Hypothalamus (tissue), 51 donors: ENCODE measurements at places on chromosomes 13 and 19.

DNA sequence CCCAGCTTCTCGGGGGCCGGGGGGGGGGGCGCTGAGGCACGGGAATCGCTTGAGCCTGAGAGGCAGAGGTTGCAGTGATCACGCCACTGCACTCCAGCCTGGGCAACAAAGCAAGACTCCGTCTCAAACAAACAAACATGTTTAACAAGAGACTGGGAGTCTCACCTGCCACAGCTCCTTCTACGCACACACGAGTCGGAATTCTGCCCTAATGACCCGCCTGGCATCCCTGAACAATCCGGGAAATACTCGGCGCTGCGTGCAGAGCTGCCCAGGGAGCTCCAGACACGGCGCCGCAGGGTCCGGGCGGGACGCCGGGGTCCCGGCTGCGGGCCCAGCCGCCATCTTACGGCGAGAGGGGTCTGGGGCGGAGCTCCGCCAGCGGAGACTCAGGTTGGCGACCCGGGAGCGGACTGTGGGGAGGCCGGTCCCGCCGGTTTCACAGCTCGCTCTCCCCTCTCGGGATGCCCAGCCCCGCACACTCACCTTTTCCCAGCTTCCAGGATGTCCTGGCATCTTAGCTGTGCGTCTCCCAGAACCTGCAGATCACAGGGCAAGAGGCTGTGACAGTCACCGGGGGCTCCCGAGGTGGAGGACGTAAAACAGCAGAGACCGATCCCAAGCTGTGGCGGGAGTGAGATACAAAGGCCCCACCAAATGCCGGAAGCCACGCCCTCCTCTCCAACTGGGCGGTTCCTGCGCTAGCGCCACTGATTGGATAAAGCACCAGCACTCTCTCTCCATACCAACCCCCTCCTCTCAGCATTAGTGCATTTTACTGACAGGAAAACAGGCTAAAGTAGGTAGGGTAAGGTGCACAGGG lies 23.6 kb upstream of the ZNF724 start:
- DNase-seq, result peak; percentile 80

DNA sequence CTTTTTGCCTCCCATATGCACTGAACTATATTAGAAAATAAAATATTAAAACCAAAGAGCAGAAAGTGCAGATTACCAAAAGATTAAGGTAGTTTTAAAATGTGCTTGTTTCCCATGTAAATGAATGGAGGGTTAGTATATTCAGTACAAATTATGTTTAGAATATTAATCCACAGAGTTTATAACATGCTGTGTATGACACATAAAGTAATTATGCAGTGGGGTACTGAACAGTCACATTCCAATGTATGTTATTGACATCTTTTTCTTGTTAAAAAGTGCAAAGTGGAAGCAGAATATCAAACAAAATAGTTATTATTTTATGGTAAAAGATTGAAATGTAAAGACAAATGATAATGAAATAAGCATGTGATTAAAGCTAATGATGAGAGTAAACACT lies 79.3 kb downstream of the GPC6 start:
- DNase-seq, result no peak

DNA sequence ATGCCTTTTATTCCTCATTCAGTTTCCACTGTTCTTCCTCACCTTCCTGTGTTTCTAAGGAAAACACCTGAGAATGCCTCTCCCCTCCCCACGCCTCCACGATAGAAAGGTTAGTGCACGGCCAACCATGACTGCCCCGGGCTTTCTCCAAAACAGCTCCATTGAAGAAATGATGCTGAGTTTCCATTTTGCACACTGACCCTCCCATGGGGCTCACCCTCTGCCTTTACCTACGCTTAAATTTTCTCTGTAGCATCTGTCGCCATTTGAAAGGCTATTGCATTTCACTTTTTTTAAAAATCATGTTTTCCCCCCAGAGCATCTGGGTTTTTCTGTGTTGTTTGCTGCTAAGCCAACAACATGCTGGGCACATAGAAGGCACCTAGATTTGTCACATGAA lies 48.2 kb downstream of the ABCC4 start:
- no peak for DNase-seq

DNA sequence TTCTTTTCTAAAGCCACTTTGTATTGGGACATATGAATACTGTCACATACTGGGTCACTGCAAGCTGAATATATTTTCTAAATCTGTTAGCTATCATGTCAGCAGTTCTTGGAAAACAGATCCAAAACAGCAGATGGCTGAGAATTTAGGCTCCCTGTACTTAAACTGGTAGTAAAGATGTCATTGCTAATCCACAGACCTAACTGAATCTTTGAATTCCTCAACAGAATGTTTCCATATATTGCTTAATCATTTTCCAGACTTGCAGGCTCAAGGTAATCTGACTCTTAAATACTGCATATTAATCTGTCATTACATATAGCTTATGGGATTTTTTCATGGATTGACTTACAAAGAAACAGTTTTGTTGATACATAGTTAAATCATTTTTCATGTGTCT lies 639.0 kb upstream of the KLHL1 start:
- no peak for DNase-seq

- DNase-seq, result no peak
Measured at GRCh38 chr19:31330761-31331160, 18.5 kb downstream of the TSHZ3 start.

DNA sequence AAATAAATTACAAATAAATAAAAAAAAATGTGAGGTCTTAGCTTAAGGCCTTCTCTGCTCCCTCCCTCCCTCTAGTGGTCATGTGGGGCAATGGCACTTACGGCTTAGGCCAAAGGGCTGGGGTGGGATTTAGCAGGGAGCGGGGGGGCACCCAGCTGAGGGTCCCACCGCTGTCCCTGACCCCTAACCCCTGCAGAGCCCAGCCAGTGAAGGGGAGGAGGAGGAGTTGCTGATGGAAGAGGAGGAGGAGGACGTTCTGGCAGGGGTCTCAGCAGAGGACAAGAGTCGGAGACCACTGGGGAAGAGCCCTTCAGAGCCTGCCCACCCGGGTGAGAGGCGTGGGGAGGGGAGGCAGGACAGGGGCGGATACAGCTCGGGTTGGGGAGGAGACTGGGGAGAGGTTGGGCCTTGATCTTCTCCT lies 9.3 kb downstream of the MPND start:
- peak; percentile 21 for DNase-seq

- DNase-seq, result no peak
Measured at GRCh38 chr19:36246006-36246481, 31.1 kb downstream of the ZNF146 start.

DNA sequence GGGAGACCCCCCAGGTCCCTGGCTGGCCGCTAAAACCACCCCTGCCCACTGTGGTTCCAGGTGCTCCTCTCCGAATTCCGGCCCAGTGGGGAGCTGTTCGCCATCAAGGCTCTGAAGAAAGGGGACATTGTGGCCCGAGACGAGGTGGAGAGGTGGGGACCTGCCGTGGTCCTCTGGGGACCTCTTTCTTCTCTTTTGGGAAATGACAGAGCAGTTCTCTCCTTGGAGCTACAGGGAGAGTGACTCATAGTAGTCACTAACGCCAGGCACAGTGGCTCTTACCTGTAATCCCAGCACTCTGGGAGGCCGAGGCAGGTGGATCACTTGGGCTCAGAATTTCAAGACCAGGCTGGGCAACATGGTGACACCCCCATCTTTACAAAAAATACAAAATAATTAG lies 7.3 kb downstream of the PTGER1 start:
- no peak for DNase-seq
